ENCODE measurements at places on chromosomes 16 and 17. TPM values are rescaled to one million over a fixed set of nuclear protein-coding genes. Genes with fewer than 3 reads are reported as not detected.

Gene CCL2
- total RNA-seq, result 36.8 TPM

Gene KCNAB3
- total RNA-seq, result 0.71 TPM

Gene ARL16
- total RNA-seq, result 22.3 TPM

Gene HSD17B1
- total RNA-seq, result 2.8 TPM

Gene NKD1
- total RNA-seq, result 1.0 TPM

Gene SDK2
- 2.1 TPM for total RNA-seq

Gene KRTAP4-3
- total RNA-seq, result not detected

GRCh38 chr17:39325528-39326240 lies 75.7 kb downstream of the FBXL20 start:
- no peak for DNase-seq

DNA sequence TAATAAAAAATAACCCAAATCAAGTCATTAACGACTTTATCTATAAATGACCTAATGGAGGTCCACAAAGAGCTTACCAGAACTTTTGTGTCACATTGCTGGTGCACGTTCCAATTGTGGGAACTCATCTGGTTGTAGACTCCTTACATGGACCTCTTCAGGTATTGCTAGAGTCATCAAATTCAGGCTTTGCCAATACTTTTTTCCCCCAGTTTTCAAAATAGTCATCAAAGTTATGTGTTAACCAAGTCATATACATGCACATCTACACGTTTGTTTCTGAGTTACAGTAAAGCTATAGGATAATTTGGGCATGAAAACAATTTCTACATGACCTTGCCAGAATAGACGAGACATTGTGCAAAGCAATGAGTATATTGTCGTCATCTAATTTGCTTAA lies 76.2 kb upstream of the ADAMTS18 start:
- DNase-seq, result no peak

- DNase-seq, result no peak
Observed at GRCh38 chr16:48632137-48632774, 22.3 kb upstream of the N4BP1 start.

GRCh38 chr17:76667786-76668453 lies 24.4 kb upstream of the ST6GALNAC1 start:
- no peak for DNase-seq

GRCh38 chr16:73365016-73365551 lies 317.2 kb upstream of the ZFHX3 start:
- DNase-seq, result peak; percentile 37

Measured in left cardiac atrium (tissue), 4 donors.